ENCODE measurements at places on chromosomes 4 and X.

GRCh38 chr4:165355900-165356300 lies 22.9 kb upstream of the CPE start:
- DNase-seq, result no peak

GRCh38 chr4:173504181-173504503 lies 25.9 kb downstream of the HAND2 start:
- no peak for DNase-seq

DNA sequence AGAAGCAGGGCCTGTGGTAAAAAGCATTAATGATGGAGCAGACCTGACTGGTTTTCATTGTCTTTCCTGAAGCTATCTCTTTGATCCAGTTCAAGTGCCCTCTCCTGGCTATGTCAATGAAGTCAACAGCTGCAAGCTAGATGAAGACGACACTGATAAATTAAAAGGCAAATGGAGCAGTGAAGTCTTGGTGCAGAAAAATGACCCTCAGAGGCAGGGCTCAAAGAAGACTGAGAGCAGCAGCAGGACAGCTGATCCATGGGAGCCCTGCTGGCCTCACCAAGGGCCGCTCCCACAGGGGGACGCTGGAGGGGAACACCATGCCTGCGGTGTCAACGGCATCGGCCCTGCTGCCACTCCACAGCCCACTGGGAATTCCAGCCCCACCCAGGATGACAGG lies 96.2 kb downstream of the RELL1 start:
- no peak for DNase-seq

DNA sequence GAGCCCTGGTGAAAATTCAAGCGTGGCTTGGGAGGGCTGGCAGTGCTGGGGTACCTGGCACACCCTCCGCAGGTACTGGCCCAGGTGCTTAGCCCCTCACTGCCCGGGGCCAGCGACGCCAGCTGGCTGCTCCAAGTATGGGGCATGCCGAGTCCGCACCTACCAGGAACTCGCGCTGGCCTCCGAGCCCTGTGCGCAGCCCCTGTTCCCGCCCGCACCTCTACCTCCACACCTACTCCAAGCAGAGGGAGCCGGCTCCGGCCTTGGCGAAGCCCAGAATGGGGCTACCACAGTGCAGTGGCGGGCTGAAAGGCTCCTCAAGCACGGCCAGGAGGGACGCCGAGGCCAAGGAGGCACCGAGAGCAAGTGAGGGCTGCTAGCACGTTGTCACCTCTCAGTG lies 14.9 kb upstream of the DHX15 start:
- DNase-seq, result no peak

GRCh38 chrX:2545144-2545543 lies 44.4 kb upstream of the DHRSX start:
- DNase-seq, result no peak

- no peak for DNase-seq
Measured at GRCh38 chrX:107711521-107712181, 63.9 kb downstream of the TSC22D3 start.

DNA sequence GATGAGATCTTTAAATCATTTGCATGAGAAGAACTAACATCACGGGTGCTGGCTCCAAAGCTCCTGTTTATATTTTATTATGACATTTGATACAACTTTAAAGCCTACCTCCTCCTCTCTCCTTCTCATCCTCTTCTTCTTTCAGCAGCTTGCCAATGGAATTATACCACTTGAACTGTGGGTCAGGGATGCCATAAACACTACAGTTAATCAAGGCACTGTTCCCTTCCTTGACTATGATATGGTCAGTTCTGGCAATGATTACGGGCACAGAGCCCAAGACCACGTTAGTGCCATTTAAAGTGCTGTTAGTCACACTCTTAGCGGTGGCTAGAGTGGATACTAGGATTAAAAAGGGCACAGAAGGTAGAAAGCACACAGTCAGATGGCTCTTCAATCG lies 20.7 kb downstream of the MFAP3L start:
- no peak for DNase-seq

- DNase-seq, result no peak
Measured at GRCh38 chrX:145886469-145886868, 68.8 kb downstream of the SLITRK2 start.

- no peak for DNase-seq
Measured at GRCh38 chr4:182955411-182955810, 38.2 kb upstream of the DCTD start.

GRCh38 chrX:115968436-115969252 lies 201.9 kb upstream of the AGTR2 start:
- no peak for DNase-seq

- no peak for DNase-seq
Measured at GRCh38 chr4:143380629-143381028, 44.0 kb downstream of the GAB1 start.

DNA sequence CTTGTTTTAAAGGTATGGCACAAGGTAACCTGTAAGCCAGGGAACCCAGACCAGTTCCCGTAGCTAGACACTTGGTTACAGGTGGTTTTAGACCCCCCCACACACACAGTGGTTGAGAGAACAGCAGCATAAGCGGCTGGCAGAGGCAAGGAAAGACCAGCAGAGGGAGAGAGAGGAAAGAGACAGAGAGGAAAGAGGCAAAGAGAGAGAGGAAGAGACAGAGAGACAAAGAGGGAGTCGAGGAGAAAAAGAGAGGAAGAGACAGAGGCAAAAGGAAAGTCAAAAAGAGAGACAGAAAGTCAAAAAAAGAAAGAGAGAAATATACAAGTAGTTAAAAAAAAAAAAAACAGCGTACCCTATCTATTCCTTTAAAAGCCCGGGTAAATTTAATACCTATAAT lies 19.5 kb upstream of the PCSK1N start:
- DNase-seq, result no peak

DNA sequence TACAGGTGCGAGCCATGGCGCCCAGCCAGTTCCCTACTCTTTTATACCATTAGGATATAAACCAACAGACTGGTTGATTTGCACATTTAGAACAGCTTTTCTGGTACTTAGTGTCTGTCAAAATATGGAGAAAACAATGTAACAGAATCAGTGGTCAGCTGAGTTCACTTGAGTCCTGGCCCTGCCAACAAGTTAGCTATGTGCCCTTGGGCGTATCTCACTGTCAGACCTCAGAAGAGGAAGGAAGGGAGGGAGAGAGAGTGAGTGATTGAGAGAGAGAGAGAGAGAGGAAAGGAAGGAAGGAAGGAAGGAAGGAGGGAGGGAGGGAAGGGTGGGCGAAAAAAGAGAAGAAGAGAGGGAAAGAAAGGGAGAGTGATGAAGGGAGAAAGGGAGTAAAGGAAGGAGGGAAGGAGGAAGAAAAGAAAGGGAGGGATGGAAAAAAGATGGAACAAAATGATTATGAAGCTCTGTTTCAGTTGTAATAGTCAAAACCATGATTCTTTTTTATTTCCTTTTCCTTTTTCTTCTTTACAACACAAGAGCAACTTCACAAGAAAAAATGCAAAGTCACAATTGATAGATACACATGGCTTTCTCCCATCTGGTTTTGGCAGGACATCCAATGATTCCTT lies 55.7 kb upstream of the PDGFRA start:
- DNase-seq, result no peak

DNA sequence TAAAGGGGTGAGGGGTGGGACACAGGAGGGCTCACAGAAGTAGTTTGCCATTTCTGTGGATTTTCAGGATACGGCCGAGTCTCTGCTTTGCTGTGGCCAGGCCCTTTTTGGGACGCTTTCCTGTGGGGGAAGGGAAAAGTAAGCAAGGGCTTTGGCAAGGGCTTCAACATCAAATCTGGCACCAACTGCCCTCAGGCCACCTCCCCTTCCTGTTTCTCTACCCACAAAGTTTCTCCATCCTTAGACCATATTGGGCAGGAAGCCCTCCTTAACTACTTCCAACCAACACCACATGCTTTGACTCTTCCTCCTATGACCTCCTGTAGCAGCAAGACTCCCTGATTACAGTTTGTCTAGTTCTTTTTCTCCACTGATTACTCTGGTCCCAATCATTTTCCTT lies 105.1 kb downstream of the PHF8 start:
- DNase-seq, result no peak

- no peak for DNase-seq
Measured at GRCh38 chrX:54758114-54759055, 39.7 kb downstream of the ITIH6 start.

- DNase-seq, result no peak
Measured at GRCh38 chr4:519203-519651, 20.2 kb downstream of the PIGG start.

GRCh38 chr4:148565801-148566200 lies 123.6 kb upstream of the NR3C2 start:
- DNase-seq, result no peak

DNA sequence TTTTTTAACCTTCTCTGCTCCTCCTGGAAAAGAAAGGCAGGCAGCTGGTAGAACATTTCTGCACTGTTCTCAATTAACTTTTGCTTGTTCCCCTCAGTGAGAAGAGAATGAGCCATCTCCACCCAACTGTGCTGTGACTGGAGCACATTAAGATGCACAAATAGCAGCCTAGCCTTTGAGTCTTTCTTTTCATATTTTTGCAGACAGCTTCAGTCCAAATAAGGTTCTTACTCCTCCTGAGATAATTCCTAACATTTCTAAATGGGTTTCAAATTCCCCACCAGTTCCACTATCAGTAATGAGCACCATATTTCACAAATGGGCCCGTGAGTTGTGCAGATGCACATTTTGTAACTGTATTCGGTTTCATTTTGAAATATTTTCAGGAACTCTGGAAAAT lies 118.6 kb downstream of the SPCS3 start:
- DNase-seq, result no peak

DNA sequence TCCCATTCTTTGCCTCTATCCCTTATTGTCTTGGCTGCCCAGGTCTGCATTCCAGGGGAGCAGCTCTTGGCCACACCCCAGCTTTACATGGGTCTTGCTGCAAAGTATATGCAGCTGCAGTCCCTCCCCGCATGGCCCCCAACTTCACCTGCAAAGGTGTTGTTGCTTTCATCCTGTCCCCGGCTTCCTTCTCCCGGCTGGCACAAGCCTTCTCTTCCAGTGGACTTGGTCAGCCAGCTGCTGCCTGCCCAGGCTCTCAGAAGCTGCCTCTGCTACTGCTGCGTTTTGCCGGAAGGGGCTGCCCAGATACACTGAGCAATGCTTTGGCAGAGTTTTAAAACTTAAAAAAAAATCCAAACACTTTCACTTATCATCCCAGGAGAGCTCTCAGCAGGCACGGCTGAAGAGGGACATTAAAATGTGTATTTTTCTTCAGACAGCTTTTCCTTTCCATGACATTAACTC lies 121.2 kb upstream of the PDLIM3 start:
- no peak for DNase-seq

GRCh38 chr4:168503652-168504362 lies 7.0 kb downstream of the PALLD start:
- no peak for DNase-seq

DNA sequence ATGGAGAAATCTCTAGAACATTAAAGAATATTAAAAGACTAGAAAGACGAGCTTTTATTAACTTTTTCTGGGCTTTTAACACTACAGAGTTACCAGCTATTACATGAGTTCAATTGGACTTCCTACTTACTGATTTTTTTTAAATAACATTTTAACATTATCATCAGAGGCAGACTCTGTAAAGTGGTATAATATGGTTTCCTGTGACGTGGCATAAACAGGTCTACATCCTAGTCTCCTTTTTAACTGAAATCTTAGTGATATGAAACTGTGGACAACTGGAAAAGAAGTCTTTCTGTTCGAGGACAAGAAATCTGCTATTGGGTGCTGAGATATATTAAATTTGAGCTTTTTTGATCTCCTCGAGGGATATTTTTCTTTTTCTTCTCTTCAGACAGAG lies 48.7 kb upstream of the ABCG2 start:
- no peak for DNase-seq

DNA sequence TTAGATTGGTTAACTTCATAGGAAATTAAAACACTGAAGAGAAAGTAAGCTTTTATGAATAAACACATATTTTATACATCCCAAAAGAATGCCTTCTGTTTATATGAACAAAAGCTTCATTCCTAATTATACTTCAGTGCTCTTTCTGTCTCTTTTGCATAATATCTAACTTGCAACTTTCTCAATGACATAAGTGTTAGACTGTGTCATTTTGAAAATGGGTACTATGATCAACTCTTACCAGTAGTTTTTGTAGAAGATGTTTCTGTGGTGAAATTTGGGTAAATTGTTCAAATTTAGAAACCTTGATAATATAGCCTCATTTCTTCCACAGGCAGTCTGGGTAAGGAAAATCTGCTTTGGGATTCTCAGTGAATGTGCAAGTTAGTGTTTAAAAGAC lies 991.4 kb downstream of the CCSER1 start:
- DNase-seq, result no peak

GRCh38 chrX:14897042-14897441 lies 23.8 kb downstream of the MOSPD2 start:
- DNase-seq, result no peak

- no peak for DNase-seq
Measured at GRCh38 chr4:79948261-79948660, 124.8 kb downstream of the ANTXR2 start.

GRCh38 chrX:45385757-45386156 lies 185.1 kb upstream of the DIPK2B start:
- no peak for DNase-seq

DNA sequence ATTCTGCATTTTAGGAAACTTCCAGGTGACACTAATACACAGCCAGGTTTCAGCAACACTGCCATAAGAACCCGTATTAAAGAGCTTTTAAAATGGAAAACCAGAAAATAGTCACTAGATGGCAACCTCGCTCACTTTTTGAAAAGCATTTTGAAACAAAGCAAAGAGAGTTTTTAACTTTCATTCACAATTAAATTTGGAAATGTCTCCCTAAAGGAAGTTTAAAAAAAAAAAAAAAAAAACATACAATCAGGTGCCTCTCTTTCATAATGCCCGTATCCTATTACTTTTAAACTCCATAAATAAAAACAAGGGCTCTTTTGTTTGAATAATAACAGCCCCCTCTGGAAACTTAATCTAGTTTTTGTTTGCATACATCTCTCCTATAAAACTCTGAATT lies 20.3 kb downstream of the MEPE start:
- no peak for DNase-seq

DNA sequence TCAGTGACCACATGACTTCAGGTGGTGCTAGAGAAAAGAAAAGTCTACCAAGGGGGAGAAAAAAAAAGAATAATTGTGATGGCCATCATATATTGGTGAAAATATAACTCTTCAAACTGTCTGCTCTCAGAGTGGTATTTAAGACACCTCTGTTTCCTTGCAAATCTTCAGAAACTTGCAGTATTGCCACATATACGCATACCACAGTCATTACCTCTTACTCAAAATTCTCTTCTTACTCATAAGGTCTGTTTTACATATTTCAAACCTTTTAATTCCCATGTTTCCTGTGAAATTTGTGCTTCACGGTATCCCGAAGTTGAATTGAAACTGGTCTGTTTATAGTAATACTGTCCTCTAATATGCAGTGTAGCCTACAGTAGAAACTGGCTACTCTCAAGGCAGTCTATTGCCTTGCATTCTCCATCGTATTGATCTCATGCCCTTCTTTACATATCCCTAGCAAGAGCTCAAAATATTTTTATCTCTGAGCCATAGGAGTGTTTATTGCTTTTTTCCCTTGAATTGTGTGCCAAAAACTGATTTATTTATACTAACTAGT lies 34.7 kb upstream of the LHFPL1 start:
- no peak for DNase-seq

- DNase-seq, result peak; percentile 40
Measured at GRCh38 chrX:155577682-155578081, 35.1 kb downstream of the TMLHE start.

Data from T-helper 2 cell (primary cell).